ENCODE measurements at places on chromosomes 5 and 9.

- DNase-seq, result no peak
These were observed 11.1 kb downstream of the LCP2 start for GRCh38 chr5:170286386-170286925.

GRCh38 chr5:91176288-91177016 is 206.7 kb downstream of the ARRDC3 start:
- DNase-seq, result no peak

DNA sequence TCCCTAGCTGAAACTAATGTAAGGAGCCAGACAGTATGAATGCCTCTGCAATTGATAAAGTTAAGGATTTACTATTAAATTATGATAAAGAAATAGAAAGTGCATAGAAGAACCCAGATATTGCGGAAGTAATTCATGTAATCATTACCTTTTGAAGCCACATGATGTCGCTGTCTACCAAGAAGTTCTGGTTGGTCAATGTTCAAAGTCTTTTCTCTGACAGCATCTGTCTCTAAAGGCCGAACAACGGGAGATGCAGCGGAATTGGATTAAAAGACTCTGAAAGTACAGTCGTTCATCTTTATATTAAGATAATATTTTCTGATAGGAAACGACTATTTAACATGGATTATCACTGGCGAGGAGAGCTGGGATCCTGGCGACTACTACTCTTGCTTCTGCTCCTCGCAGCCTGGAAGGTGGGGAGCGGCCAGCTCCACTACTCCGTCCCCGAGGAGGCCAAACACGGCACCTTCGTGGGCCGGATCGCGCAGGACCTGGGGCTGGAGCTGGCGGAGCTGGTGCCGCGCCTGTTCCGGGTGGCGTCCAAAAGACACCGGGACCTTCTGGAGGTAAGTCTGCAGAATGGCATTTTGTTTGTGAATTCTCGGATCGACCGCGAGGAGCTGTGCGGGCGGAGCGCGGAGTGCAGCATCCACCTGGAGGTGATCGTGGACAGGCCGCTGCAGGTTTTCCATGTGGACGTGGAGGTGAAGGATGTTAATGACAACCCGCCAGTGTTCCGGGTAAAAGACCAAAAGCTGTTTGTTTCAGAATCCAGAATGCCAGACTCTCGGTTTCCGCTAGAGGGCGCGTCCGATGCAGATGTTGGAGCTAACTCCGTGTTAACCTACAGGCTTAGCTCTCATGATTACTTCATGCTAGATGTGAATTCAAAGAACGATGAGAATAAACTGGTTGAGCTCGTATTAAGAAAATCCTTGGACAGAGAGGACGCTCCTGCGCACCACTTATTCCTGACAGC is at the start of gene PCDHA8:
TSS of gene PCDHA8 (plus strand) at position 210 of the 985 bp plus-strand sequence. CDS start at position 345, 135 bp downstream.
- DNase-seq, result no peak

DNA sequence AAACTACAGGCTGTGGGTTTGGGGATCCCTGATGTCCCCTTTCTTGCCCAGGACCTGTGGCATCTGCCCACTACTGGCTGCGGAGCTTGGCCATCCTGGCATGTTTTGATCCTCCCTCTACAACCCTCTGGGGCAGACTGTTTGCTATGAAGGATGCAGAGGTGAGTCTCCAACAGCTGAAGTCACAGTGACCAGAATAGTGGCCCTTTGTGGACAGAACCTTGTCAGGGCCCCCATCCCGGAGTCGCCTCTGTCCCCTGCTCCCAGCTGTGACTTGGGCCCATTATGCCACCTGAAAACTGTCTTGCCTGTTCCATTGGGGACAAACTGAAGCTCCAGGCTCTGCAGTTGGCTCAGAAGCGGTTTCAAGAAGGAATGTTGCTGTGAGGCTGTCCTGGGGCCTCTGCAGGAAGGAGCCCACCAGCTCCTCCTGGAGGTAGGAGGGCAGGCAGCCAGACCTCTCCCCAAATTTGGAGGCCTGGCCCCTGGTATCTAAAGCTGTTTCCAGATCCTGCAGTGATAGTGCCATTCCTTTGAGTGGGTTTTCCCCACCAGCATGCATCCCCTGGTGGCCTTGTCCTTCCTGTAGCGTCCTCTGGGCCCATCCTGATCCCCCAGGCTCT is 93.3 kb downstream of the BARX1 start:
- no peak for DNase-seq

DNA sequence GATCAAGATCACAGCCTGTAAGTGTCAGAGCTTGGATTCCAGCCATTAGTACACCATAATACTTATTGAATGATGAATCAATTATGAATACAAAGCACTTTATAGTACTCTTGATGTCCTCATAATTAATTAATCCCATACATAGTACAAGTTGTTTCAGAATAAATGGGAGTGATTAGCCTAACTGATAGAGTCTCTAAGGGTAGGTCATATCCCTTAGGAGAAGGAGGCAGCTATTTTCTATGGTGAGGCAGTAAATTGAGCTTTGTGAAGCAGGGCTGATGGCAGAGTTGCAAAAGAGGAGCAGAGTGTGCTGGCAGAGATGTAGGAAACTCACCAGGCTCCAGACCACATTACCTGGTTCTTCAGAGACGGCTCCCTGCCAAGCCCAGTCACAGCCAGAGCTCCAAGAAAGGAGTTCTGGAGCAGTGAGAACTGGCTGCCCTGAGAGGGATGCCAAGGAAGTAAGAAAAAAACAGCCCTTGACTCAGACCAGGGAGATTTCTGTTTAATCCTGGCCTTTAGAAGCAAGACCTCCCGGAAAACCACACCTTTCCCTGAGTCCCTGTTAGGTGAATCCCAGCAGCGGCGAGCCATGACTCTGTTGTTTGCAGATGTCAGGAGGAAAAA is 112.9 kb downstream of the SH3TC2 start:
- no peak for DNase-seq

GRCh38 chr5:137071526-137071925 is 427.6 kb downstream of the SPOCK1 start:
- DNase-seq, result no peak

- no peak for DNase-seq
These were observed 2.0 kb downstream of the DENND1A start for GRCh38 chr9:123927625-123928532.

- no peak for DNase-seq
These were observed 68.9 kb downstream of the RASEF start for GRCh38 chr9:82993856-82994605.

DNA sequence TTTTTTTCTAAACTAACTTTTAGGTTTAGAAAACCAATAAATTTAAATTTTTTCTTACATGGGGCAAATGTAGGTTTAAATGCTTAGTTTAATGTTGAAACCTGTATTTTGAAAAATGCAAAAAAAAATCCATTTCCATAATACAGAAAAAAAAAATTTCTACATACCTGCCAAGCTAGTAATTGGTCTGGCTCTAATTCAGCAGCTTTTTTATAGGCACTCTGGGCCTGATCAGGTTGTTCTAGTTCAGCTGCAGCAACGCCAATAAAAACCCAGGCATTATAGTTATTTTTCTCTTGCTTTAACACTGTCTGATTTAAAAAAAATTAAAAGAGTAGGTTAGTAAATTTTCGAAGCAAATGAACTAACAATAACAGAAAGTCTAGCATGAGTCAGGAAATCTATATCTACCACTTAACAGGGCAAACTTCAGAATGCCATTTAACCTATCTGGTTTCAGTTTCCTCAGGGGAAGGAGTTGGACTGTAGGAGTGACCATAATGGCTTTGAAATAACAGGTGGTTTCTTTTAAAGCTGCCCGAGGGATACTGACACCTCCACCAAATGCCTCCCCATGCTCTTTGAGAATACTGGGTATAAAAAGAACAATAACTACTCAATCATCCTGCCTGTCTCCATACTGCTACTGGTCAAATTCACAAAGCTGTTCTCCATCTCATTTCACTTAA is 11.6 kb downstream of the SKIC3 start:
- no peak for DNase-seq

GRCh38 chr5:81748556-81748955 is 2.3 kb downstream of the SSBP2 start:
- DNase-seq, result no peak

DNA sequence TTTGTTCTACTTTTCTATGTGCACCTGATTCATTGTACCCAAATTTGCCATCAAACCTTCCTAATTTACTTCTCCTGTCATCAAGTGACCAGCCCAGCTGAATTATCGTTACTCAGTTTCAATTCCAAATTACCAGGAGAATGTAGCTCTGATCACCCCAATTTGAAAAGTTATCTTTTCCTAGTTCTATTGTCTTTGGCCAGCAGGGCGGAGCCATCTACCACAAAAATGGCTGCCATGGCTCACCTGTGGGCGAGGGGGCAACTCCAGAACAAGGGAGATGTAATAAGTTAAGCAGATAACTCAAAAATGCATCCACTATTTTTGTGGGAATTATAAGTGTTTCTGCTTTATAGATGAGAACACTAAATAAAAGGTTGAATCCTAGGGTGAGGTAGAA is 133.8 kb upstream of the MOCS2 start:
- no peak for DNase-seq

DNA sequence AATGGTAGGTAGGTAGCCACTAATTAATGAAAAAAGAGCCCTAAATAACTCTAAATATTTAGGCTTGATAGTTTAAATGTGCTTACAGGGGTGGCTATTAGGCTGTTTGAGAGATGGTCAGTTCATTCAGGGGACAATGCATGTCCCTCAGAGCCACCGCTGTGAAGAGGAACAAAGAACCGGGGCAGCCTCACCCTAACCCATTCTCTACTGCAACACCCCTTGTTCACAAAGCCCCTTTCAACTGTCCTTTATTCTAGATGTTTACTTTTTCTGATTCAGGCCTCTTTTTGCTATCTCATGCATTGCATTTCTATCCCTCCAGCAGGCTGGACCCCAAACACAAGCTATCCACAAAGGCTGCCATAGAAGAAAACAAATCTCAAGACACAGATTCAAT is 906.7 kb downstream of the NR2F1-AS1 start:
- no peak for DNase-seq

GRCh38 chr5:132435886-132436285 is 54.7 kb downstream of the IRF1 start:
- no peak for DNase-seq

- no peak for DNase-seq
These were observed 24.6 kb upstream of the JADE2 start for GRCh38 chr5:134500699-134501430.

- DNase-seq, result no peak
These were observed 51.7 kb downstream of the ERGIC1 start for GRCh38 chr5:172885597-172886340.

DNA sequence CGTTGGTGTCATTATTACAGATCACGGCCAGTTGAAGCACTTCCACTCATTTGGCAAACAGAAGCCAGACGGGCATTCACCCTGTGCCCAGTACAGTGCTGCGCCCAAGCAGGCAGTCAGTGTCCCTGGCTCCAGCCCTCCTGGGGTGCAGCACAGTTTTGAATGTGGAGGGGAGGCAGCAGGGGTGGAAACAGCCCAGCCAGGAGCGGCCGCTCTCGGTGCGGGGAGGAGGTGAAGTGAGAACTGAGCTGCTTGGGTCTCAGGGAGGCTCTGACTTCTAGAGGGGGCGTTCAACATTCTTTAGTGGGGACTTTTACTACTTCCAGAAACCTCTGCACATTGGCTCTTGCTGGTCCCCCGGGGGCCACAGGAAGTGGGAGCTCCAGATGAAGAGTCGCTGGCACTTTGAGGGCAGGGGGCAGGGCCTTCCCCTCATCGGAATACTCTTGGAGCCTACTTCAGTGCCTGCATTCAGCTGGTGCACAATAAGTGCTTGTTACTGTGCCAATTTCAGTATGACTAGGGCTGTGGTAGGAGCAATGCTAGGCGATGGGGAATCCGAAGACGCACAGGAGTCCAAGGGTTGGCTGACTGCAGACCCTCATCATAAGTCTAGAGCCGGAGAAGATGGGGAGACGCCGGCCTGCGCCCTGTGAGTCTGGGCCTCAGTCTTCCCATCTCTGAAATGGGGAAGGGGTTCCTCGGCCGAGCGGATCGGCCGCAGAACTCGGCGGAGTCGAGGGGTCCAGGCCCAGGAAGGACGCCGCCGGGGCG is 492 bp upstream of the NEK6 start:
- DNase-seq, result no peak

GRCh38 chr9:34719021-34719768 is 9.3 kb upstream of the CCL21 start:
- DNase-seq, result no peak

DNA sequence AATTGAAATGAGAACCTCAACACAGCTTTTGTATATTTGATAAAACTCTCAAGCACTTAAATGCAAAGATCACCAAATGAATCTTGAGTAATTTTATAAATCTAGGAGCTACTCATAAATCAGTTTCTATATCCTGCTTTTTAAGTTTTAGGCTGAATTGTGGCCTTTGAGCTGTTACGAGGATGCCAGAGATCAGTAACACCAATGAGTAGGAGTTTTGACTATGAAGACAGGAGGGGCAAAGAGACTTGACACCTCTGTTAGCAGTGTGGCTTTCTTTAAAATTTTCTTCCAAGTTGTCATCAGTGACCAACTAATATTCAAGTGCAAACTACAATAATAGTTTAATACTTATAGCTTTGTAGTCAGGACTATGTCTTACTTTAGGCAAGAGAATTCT is 12.6 kb downstream of the PPIP5K2 start:
- DNase-seq, result no peak

- DNase-seq, result no peak
These were observed 71.0 kb upstream of the TARS1 start for GRCh38 chr5:33369485-33370465.

GRCh38 chr5:179475208-179475751 is 75.1 kb upstream of the RUFY1 start:
- no peak for DNase-seq

DNA sequence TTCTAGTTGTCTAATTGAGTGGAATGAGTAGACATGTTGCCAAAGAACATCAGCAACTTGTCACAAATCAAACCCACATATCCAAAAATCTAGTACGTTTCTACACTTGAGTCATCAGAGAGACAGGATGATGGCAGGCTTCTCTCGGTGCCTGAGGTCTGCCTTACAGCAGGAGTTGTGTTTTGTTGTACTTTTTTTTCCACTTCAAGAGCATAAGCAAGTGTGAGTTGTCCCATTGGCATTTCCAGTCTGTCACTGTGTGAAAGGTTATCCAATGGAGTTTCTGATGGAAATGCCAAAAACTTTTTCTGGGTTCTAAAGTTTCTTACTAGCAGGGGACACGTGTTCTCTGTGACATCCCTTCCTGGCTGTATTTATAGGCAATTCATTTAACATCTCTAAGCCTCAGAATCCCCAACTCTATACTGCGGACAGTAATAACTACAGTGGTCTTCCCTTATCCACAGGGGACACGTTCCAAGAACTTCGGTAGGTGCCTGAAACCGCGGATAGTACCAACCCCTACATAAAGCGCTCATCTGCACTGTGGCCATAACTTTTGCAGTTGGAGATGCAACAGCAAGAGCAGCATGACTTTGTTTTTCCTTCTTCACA is 246.5 kb downstream of the SYK start:
- peak; percentile 77 for DNase-seq

GRCh38 chr9:27349698-27350080 is 52.7 kb upstream of the EQTN start:
- DNase-seq, result no peak

Data from T-helper 2 cell treated with Interferon-gamma antibody and Interleukin-4, amounts not matched to agents 5 μg/mL and 100 μg/mL, for 36 hours (primary cell).